Fibroblast of upper back skin (primary cell): ENCODE measurements at places on chromosomes 7 and 10.

- DNase-seq: no peak
Observed at GRCh38 chr7:77335581-77335980, 80.6 kb downstream of the GSAP start.

DNA sequence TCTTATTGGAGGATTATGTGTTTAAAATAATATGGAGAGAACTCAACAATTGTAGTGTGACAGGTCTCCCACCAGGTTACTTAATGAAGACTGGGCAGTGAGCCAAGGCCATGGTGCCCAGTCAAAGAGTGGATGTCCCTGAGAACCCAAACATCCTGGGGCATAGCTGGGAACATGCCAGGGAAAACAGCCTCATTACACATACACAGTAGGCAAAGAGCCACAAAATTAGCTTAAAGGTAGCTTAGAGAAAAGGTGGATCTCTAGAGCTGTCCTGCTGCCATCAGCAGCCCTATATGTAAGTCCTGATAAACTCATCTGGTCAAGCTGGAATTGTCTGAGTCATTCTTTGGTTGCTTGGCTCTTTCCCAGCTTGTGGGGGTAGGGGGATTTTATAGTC lies 287.8 kb downstream of the PHF14 start:
- peak; percentile 22 for DNase-seq

GRCh38 chr7:30698481-30698880 lies 16.2 kb upstream of the CRHR2 start:
- DNase-seq: no peak

- no peak for DNase-seq
Observed at GRCh38 chr7:150471886-150472285, 21.5 kb downstream of the GIMAP8 start.

- DNase-seq: no peak
Observed at GRCh38 chr10:79147796-79148451, 79.2 kb downstream of the ZMIZ1 start.

DNA sequence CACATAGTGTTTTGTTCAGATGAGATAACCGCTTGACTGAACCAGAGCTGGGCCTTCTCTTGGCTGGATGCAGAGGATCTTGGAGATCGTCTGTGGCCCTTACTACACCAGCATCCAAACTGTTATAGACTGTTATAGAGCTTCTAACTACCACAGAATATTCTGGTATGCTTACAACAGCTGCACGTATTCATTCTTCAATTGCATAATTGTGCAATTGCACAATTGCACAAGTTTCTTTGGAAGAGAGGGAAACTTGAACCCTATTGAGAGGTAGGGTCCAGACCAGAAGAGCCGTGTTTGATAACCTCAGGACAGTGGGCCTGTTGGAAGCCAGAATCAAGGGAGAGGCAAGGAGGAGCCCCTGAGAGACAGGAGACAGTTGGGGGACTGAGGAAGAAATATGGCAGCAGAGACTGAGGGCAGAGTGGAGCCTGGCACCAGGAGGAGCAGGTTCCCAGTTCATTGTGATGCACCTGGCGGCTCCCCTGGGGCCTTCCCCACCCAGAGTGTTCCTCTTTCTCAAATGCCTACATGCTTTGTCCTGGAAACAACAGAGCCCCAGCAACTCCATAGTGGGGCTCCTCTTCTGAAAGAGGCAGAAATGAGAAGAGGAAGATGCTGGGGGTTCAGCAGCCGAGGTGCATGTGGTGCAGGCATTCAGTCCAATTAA lies 64.1 kb downstream of the PTPRZ1 start:
- DNase-seq: no peak

GRCh38 chr7:155190688-155191087 lies 107.0 kb upstream of the INSIG1 start:
- DNase-seq: peak; percentile 45

DNA sequence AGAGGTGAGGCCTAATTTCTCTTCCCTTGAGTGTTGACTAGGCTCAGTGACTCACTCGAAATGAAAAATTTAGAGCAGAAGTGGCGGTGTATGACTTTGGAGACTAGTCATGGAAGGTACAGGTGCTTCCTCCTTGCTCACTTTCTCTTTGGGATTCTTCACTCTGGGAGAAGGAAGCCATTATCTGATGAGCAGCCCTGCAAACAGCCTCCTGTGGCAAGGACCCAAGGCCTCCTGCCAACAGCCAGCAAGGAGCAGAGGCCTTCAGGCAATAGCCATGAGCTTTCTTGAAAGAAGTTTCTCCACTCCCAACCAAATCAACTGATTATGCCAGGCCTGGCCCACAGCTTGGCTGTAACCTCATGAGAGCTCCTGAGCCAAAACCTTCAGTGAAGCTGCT lies 369.6 kb upstream of the VWC2 start:
- no peak for DNase-seq

DNA sequence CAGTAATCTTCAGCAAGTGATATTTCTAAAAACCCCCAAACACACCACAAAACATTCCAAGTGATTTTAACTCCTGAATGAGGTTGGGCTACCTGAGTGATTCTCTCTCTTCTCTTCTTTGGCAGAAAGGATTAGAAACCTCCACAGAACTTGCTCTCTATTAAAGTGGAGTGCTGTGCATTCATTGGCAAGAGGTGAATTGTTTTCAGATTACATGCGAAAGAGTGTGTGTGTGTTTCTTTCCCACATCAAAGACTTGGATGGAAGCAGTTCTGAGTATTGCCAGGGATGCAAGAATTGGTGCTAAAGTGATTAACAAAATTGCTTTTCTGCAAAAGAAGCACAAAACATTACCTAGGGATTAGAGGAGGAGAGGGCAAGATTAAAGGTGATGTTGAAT lies 13.1 kb upstream of the FBXW4 start:
- DNase-seq: no peak

- no peak for DNase-seq
Observed at GRCh38 chr7:37393476-37393875, 55.2 kb downstream of the ELMO1 start.

DNA sequence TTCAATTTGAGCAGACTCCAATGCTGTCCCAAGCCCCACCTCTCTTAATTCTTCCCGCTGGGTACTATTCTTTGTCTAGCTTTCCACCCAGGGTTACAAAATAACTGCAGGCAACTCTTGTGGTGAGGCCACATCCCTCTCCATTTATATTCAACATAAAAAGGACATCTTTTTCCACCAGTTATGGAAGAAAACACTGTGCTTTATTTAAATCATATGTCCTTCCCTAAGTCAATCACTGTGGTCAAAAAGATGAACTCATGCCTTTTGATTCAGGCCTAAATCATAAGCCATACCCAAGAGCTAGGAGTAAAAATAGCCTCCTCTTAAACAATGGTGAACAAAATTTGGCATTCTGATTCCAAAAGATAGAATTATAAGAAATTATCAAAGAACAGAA lies 386.0 kb downstream of the SEMA3D start:
- DNase-seq: no peak

- DNase-seq: peak; percentile 91
Observed at GRCh38 chr7:65872776-65873581, at the start of gene VKORC1L1. VKORC1L1 (plus strand) TSS chr7:65873074; CDS start chr7:65873372, 298 bp downstream.

DNA sequence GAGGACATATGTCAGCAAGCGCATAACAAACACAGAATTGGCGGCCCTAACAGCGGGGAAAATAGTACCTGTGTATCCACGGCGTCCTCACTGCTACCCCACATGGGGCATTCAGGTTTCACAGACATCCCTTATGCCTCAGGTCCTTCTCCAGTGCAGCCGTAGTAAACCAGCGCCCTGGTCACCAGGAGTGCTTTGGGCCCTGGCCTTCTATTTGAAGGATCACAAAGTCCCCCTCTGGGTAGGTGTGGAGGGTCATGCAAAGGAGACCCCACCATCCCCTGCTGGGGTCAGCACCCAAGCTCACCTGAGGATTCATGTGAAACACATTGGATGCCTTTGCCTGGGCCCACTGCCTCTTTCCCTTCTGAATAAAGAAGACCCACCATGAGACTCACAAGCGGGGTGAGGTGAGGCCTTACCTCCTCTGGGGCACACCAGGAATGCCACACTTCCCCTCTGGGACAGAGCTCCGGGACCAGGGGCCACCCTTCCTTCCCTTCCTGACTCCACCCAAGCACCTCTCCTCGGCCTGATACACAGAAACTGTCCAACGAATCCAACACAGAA lies 18.8 kb downstream of the CLRN3 start:
- DNase-seq: no peak

DNA sequence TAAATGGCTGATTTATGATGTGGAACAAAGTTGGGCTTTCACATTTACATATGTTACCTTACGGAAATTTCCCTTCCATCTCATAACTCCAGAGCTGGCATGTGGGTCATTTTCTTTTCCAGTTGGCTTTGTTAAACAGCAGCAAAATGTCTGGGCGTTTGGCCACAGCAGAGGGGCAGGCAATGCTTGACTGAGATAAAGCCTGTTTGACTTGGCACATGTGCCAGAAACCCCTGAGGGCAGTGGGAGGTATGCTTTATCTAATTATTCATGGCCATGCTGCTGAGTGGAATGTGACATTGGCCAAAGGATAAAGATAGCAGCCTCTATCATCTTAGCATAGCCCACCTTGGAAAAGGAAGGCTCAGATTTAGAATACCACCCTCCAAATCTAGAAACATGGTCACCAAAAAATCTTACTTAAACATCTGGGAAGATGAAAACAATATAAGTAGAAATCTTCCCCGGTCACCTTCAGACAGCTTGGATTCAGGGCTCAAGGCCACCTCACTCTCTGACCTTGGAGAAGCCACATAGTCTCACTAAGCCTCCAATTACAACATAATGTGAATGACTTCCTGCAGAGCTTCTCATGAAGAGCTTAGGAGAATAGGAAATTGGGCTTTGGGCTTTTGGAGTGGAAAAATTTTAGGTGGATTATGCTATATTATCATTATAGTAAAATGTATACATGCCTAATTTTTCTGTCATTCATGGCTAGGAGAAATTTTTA lies 101.5 kb downstream of the GRM3 start:
- no peak for DNase-seq

GRCh38 chr10:84826704-84827103 lies 498.3 kb downstream of the CCSER2 start:
- peak; percentile 75 for DNase-seq

- DNase-seq: no peak
Observed at GRCh38 chr10:1715821-1716220, 21.5 kb downstream of the ADARB2 start.

DNA sequence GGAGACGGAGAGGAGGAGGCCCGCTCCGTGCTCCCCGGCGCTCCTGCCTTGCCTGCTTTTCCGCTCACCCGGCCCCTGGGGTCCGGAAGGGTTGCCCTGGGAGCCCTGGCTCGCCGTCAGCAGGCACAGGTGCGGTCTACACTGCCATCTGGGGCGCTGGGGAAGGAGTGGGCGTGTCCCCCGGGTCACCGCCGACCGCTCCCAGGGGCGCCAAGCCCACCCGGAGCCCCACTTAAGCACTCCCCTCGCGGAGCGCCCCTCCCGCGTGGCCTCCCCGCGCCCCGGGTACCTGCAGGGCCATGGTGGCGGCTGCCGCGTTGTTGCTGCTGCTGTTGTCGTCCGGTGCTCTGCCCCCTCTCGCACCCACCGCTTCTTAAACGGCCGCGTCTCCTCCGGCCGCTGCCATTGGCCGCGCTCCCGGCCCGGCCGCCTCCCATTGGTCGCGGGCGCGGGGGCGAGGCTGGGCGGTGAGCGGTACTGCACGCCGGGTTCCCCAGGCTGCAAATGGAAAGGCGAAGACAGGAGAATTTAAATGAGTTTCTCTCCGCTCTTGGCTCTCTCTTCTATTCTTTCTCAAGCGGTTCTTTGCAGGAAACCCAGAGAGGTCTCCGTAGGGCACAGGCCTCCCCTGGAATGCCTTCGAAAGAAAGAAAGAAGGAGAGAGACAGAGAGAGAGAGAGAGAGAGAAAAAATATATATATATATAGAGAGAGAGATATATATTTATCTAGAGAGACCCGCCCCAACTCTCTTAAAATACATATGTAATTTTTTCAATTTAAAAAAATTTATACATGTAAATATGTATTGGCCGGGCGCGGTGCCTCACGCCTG lies at the start of gene ACBD7:
Gene ACBD7 (minus strand): TSS at position 349 of the 834 bp plus-strand sequence. CDS start 48 bp downstream, at position 301.
- peak; percentile 64 for DNase-seq

DNA sequence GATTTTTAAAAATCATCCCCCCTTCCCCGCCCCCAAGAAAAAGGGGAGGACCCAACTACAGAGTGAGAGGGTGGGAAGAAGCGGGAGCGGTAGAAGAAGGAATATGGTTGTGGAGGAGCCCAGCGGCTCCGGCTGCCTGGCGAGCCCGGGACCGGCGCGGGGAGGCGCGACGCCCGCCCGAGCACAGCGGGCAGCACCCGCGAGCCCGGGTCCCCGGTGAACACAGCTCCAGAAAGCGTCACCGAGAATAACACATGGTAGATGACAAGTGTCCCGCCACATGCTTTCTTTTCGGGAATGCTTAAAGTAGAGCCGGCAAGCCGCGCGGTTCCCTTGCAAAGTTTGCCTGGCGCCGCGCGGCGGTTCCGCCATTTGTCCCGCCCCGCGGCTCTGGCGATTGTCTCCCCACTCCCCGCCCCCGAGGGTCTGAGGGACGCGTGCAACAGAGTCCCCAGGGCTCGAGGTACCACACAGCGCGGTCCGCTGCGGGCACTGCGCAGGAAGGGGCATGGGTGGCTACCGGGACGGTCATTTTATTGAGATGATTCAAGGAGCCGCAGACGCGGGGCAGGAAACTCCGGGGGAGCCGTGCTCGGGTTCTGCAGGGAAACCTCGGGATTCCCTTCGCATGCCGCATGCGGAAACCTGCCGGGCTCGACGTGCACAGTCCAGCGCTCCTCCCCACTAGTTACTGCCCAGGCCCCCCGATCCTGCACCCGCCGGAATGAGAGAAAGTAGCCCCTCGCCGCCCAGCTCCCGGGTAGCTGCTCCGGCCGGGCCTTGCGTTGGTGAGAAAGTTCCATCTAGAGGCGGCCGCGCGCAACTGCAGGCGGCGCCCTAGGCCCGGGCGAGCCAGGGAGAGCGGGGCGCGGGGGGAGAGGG lies 781 bp upstream of the GRM8 start:
- peak; percentile 40 for DNase-seq

GRCh38 chr10:125333209-125333591 lies 172.8 kb upstream of the CTBP2 start:
- DNase-seq: peak; percentile 48

- peak; percentile 32 for DNase-seq
Observed at GRCh38 chr7:149598721-149599308, 101.2 kb upstream of the ZNF746 start.

- DNase-seq: no peak
Observed at GRCh38 chr7:156836443-156836842, 56.5 kb downstream of the LMBR1 start.

GRCh38 chr10:120360571-120360970 lies 96.5 kb upstream of the PLPP4 start:
- no peak for DNase-seq

DNA sequence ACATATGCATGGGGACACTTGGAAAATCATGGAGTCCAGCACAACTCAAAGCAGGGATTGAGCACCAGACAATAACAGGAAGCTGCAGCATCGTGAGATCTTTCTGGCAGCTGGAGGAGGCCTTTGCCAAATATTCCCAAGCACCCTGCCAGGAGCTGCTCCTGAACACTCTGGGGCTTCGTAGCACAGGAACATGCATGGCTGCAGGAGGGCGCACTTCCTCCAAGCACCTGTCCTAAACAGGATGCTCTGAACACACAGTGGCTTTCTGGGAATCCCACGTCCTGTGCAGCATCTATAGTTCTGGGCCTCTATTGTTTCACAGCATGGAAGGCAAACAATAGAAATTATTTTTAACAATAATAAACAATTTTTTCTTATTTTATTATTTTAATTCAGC lies 4.1 kb downstream of the ABLIM1 start:
- no peak for DNase-seq
